ENCODE measurements at places on chromosomes 2 and 18. TPM values are rescaled to one million over a fixed set of nuclear protein-coding genes. Genes with fewer than 3 reads are reported as not detected.

GRCh38 chr2:1651121-1652033 lies 92.9 kb downstream of the PXDN start:
- no peak for DNase-seq

DNA sequence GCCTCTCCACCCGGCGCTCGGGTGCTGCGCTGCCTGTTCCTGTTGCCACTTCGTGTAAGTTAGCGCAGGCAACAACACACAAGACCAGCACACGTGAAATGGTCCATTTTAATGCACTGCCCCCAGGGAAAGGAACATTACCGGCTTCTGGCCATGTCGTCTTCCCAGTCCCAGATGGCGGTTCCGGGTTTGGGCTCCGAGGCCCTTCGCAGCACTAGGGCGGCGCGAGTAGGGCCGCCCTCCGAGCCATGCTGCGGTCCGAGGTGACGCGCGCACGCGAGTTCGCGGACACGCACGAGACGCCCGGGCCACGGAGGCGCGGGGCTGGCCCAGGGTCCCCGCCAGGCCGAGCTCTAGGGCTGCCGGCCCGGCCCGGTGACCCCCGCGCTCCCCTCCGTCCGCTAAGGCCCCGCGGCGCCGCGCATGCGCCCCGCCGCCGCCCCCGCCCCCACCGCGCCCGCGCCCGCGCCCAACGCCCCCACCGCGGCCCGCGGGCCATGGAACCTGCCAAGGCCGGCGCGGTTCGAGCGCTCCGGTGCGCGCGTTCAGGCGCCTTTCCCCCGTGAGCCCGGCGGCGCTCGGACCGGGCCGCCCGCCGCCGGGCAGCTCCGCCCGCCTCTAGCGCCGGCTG lies 367 bp upstream of the ZNF236 start:
- DNase-seq: no peak

DNA sequence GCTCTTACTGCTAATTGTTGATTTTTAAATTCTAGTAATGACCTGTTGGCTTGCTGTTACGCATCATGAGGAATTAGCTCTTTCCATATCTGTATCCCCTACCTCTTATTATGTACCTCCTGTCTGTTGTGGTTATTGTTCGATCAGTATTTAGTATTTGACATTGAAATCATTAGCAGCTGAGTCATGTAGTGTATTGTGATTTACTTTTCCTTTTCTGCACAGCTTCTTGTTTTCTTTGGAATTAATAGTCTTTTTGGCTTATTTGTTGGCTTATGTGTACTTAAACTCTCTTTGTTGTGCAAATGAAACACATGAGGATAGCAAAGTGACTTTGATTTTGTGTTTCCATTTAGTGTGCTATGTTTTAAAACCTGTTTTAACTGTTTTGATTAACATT lies 4.3 kb downstream of the EPB41L5 start:
- no peak for DNase-seq

CD207 gene
- not detected for total RNA-seq

DNA sequence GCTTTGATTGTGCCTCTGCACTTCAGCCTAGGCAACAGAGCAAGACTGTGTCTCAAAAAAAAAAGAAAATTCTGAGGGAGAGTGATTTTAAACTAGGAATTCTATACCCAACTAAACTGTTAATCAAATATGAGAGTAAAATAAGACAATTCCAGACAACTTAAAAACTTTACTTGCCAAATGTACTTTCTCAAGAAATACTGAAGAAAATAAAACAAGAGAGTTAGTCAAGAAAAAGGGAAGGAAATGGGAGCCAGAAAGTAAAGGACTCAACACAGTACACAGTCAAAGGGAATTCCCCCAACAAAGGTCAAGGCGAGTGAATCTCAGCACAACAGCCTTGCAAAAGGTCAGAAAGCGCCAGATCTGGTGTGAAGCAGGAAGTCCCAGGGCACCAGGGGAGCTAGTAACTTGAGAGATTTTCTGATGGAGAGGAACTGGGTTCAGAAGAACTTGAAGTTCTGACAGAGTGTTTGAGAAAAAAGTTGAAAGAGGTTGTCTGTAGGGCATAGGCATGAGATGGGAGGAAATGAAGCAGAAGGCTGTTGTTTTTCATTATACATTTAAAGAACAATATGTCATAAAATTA lies 22.6 kb upstream of the TBC1D8 start:
- no peak for DNase-seq

DNA sequence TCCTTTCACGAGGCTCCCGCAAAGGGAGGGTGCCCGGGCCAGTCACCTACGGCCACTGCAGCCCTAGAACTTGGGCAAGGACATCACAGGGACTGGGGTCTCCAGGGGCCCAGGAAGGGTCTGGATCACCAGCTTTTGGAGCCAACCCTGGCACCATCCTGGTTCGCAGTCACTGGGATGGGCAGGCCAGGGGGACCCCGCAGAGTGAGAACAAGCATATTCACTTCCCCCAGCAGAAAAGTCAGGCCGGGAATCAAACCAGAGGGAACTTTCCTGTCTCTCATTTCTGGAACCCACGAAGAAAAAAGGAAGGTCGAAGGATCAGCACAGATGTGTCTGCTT lies 15.4 kb downstream of the SMAD7 start:
- no peak for DNase-seq

REG1B gene
- not detected for total RNA-seq

GRCh38 chr2:108587621-108588020 lies 53.4 kb downstream of the LIMS1 start:
- DNase-seq: no peak

GRCh38 chr2:47225061-47225783 lies 70.1 kb upstream of the STPG4 start:
- DNase-seq: no peak

DNA sequence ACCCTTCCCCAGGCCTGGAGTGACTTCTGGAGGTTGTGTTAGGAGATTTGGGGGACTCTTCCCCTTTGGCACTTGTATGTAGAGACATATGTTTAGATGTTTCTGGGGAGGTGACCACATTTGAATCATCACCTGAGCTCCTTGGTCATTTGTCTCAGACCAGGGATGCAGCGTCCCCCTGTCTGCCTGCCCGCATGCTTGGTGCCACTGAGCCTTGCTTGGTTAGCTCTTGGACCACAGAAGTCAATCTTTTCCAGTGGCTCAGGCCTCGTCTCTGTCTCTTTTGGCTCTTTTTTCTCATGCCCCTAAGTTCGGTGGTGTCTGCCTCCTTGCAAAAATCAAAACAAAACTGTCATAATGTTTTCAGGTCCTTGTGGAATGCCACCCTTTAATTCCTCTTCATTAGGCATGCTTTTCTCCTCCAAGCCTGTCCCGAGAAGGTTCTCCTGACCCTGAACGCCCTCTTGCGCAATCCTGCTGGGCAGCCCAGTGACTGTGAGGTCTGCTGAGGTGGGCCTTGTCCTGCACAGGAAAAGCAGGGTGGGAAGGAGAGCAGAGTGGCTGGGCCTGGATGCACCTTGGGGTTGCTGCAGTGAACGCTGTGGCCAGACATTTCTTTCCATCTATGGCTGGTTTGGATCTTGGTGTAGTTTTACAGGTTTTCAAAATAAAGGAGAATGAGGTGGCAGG lies 24.9 kb downstream of the GLI2 start:
- DNase-seq: no peak

SLC40A1 gene
- 76.5 TPM for total RNA-seq

TTN gene
- 16.4 TPM for total RNA-seq

GRCh38 chr2:138414014-138414413 lies 87.6 kb upstream of the SPOPL start:
- DNase-seq: no peak

DNA sequence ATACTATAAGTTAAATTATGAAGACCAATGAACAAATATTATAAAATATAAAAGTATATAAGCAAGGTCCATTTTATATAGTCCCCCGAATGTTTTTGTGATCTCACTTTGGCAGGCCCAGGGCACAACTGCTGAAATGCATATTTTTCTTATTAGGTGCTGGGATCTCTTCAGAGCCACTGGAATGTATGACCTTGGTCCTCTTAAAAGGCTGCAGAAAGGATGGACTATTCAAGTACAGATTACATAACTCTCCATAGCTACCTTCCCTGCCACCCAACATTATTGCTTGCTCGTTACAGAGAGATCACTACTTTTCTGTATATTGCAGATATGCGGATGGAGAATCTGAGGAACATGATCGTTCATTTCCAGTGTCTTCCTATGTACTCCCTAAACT lies 925.6 kb upstream of the CELF4 start:
- no peak for DNase-seq

GRCh38 chr2:38073211-38074057 lies 2.5 kb downstream of the CYP1B1 start:
- no peak for DNase-seq

All from thoracic aorta (tissue), 2 donors.